ENCODE measurements at places on chromosomes 3 and 15.

- DNase-seq = peak; percentile 45
Measured at GRCh38 chr3:48927928-48928327, 9.3 kb downstream of the ARIH2 start.

GRCh38 chr3:192880313-192880712 lies 37.3 kb downstream of the MB21D2 start:
- no peak for DNase-seq

DNA sequence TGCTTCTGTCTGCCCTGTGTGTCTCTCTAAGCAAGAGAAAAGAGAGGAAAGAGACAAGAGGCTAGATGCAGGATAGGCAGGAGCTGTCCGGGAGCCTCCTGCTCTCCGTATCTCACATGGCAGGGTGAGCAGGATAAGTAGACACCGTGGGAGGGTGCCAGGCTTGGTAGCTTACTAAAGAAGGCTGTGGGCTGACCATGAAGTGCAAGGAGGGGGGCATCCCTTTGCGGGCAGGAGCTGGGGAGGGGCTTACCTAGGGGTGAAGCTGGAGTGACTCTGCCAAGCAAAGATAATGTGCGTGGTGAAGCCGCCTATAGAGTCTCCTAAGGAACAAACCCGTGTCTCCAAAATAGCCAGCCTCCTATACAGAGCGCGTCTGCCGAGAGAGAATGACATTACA lies 33.7 kb upstream of the TMC3 start:
- no peak for DNase-seq

DNA sequence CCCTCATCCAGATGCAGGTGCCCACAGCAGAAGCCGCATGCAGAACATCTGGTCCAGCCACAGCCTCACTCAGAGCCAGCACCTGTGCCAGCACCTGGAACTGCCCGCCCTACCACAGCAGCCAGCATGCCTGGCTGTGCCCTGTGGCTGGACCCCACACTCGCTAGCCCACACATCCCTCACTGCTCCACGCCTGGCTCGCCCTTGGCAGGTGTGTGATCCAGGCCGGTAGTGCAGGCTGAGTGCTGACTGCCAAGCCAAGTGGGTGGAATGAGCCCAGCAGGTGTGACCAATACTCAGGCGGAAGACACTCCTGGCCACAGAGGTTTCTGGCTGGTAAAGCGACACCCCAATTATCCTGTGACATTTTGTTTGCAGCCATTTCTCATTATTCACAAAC lies 162.4 kb upstream of the ROBO1 start:
- no peak for DNase-seq

DNA sequence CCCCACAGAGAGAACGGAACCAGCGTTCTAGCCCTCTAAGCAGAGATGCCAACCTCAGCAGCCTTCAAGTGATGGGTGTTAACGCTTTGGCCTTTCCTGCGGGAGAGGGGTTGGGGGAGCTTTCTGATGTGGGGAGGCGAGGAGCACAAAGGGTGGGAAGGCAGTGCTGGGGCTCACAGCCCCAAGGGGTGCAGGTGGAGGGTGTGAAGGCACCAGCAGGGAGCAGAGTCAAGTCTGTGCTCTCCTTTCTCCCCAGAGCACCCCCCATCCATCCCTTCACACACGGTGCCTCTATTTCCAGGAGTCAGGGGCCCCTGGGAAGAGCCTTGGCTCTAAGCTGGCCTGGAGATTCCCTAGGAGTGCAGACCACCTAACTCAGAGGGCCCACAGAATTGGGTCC lies 4.1 kb downstream of the C15orf62 start:
- DNase-seq = no peak

DNA sequence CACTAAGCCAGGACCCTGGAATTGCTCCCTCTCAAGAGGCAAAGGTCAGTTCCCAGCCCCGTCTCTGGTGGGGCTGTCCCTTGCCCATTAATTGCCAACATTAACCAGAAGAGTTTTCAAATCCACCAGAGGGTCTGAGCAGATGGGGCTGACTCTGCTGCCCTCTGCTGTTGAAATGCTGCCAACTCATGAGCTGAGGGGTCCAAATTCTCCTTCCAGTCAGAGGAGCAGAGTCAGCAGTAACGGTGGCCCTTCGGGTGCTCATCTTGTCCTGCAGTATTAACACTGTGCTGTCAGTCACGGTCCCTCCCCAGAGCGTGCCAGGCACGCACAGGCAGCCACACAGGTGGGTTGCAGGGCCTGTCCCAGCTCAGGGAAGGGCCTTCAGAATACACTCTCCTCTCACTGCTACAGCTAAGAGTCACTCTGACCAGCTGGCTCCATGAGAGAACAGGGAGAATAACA lies 10.7 kb upstream of the SPTBN5 start:
- DNase-seq = peak; percentile 58

Measured in MV-4-11 (cell line).